ENCODE measurements at places on chromosomes 2 and 18.

GRCh38 chr2:213189001-213189899 lies 37.8 kb upstream of the IKZF2 start:
- no peak for DNase-seq

GRCh38 chr2:238912228-238912915 lies 64.5 kb downstream of the TWIST2 start:
- DNase-seq: no peak

DNA sequence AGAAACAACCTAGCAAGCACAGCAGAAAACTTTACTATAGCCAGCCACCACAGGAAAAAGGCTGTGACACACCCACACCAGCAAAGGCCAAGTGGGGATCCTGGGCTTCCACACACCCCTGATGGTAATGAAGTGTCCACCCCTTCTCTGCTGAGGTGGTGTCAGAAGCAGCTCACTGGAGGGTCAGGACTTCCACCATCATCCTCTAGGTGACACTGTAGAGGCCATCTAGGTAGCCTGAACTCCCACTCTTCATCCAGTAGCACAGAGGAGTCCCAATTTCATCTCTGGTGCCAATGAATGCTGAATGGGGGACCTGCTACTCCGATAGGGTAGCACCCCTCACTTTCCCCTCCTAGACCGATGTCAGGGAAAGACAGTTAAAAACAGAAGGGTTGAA lies 1544.4 kb downstream of the LRP1B start:
- DNase-seq: no peak

- DNase-seq: no peak
Observed at GRCh38 chr2:130337735-130338325, 4.9 kb upstream of the IMP4 start.

DNA sequence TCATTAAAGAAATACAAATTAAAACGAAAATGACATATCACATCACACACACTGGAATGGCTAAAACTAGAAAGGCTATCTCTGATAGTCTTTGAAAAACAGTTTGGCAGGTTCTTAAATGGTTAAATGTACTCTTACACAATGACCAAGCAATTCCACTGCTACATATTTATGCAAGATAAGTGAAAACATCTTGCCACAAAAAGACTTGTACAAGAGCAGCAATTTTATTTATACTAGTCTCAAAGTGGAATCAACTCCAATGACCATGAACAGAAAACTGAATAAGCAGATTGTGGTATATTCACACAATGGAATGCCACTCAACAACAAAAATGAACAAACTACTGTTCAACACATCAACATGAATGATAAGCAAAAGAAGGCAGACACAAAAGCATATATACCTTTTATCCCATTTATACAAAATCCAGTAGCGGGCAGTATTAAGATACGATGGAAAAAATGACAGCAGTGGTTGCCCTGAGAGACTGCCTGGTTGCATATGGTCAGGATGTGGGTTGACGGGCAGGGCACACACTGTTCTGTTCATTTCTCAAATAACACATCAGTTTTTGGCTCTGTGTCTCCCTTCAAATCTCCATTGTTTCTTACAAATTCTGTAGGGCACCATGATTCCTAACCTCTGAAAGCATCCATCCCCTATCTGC lies 25.4 kb downstream of the SP100 start:
- DNase-seq: no peak

DNA sequence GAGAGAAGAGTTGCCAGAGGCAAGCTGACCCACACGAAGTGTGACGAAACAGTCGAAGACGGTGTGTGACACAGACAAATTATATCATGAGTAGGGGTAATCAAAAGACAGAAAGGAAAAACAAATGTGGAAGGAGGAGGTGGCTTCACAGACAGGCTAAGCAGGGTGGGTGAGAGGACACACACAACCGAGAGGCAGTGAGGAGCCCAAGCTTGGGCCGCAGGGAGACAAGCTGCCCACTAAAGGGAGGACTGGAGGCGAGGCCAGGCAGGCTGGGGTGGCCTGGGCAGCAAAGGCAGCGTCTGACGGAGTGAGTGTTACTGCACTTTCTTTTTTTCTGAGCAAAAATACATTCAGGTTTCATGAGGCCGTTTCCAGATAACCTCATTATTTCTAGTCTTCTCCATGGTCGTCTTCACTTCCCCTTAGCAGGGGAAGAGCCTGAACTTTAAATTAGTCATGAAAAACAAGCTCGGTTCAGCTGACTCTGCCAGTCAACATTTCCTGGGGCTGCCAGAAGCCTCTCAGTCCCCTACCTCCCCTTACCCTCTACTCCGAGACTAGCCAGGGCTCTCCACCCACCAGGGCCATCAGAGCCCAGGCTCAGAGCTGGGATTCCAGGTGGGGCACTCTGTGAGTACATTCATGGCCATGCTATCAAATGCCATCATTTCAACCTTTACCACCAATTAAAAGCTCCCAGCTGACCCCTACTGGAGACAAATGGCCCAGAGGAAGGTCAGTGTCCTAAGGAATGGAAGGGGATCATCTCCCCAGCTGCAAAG lies 13.8 kb upstream of the ZFP36L2 start:
- DNase-seq: no peak

DNA sequence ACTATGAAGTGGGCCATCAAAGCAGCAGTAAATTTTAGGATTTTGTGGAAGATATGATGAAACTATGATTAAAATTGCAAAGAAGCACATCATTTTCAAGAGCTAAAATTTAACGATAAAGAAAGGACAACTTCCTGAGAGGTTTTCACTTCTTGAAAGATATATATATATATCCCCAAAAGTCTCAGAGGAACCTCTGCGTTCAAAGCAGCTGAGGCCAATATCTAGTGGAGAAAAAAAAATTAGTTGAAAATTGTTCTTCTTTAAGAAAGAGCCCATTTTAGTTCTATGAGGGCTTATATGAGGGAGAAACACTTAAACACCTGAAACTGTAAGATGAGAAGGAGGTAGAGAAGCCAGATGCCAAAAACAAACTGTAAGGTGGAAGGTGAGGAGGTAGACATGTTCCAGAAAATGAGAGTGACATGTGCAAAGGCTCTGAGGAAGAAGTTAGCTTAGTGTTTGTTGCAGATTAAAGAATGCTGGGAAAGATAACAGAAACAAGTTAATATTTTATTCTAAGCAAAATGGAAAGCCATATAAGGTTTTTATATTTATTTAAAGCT lies 72.9 kb upstream of the VRK2 start:
- no peak for DNase-seq

- DNase-seq: no peak
Observed at GRCh38 chr2:222248256-222248655, 50.5 kb downstream of the PAX3 start.

- DNase-seq: no peak
Observed at GRCh38 chr2:16200554-16201193, 260.3 kb downstream of the MYCN start.

DNA sequence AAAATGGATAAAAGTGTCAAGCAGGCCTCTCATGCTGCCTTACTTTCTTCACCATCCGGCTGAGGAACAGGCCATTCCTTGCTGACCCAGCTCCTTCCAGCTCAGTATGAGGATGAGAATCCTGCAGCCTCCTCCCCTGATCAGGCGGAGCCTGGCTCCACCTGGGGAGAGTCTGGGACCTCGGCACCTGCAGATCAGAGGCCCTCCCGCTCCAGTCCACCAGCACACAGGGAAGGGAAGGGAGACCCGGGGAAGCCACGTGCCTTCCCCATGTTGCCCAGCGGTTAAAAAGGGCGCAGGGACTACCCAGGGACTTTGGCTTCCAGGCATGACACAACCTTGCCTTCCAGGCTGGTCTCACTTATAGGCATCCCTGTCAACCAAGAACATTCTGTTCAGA lies 172.0 kb downstream of the NDUFA10 start:
- no peak for DNase-seq

- no peak for DNase-seq
Observed at GRCh38 chr2:27416151-27416550, 6.8 kb upstream of the PPM1G start.
